ENCODE measurements at places on chromosomes 3 and 15.

DNA sequence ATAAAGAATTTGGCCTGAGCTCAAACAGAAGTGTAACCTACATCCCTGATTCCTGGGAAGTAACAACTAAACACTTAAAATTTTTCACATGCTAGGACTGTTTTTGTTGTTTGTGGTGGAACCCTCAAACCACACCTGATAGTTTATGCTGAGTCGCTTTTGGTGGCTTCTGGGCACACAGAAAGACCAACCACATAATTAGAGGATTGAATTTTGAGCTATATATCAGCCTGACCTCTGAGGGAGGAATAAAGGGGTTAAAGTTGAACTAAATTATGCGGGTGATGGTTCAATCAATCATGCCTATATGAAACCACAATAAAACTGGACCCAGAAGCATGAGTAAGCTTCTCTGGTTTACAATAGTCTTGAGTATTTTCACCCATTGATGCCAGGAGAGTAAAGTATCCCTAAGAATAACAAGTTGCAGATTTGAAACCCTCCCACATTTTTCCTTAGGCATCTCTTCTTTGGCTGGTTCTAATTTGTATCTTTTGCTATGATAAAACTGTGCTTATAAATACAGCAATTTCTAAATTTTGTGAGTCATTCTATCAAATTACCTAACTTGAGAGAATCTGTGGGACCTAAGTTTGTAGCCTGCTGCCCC is 1304.5 kb upstream of the GBE1 start:
- DNase-seq, result peak; percentile 9

DNA sequence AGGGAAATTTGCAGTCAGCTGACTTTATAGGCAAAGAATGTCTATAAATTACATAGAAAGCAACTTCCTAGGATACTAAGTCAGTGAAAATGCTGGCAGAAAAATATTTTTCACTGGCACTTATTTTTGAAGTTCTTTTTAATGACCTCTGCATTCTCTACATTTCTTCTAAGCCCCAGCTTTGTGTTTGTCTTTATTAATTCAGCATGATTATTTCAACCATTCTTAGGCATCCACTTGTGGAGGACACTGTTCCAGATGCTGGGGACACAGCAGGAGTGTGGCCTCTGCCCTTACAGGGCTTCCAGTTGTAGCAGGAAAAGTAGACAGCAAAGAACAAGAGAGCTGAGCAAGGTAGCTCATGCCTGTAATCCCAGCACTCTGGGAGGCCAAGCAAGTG is 15.0 kb downstream of the LRRK1 start:
- DNase-seq, result no peak

DNA sequence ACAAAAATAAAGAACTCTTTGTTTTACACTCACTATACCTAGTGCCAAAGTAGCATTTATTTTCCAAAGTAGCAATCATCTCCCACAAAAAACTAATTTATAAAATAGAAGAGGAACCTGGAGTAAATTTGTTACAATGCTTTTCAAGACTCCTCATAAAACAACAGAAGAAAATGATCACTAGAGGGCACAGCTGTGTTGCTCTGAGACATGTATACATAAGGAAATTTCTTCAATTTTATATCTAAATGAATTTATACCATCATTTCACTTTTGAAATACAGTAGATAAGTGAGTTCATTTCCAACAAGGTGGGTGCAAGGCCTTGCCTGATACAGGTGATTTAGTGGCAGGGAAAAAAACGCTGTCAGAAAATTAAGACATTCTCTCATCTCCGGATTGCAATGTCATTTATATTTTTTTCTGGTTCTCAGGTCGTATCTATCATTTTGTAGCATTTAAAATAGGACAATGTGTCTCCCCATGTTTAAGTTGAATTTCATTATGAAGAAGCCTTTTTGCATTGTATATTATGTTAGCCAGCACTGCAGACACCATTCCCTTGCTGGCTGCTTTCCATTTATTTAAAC is 25.3 kb upstream of the ARHGEF26 start:
- peak; percentile 33 for DNase-seq

DNA sequence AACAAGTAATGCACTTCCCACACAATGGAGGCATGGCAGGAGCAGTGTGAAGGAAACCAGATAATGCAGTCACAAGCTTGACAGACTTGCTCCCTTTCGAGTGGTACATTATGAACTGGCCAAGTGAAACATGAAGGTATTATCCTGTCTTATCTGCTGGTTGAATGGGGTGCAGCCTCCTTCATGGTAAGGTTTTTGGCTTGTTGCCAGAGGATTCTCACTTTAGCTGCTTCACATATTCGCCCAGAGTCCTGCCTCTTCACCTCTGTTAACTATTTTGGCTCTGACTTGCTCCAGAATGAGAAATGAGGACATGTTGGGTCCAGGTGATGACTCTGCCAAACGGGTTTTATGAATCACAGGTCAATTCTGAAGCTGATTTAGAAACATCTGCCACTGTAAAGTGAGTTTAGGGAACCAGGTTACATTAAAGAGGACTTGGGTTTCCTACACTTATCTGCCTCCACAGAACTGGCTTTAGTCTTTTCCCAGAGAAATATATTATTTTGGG is 19.5 kb upstream of the CCDC39 start:
- peak; percentile 19 for DNase-seq

- peak; percentile 6 for DNase-seq
Observed at GRCh38 chr3:71563827-71564226, 19.7 kb downstream of the FOXP1 start.

GRCh38 chr3:81869382-81869781 is 107.9 kb upstream of the GBE1 start:
- DNase-seq, result no peak

- DNase-seq, result no peak
Observed at GRCh38 chr15:59249816-59250215, 43.2 kb downstream of the LDHAL6B start.

DNA sequence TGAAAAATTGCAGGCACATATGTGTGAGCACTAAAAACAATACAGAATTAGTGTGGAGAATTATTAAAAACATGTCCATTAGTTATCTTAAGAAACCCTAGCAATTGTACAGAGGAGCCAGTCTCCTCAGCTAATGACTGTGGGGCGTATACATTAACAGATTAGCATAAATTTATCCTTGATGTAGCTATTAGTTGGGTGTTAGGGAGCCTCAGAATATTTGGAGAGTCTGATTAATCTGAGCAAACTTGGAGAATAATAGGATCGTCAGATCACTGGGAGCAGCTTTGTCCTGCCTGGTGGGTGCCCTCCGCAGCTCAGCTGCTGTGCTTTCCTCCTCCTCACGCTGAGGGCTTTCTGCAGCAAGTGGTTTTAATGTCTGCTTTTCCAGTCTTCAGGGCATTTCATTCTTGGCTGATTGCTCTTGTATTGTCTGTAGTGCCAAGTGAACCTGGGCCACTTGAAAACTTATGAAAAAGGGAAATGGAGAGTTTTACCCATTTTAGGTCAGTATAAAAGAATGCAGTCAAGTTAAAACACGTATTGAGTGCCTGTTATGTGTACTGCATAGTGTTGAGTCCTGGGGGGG is 417.4 kb upstream of the SEMA6D start:
- no peak for DNase-seq

- no peak for DNase-seq
Observed at GRCh38 chr3:185739264-185739701, 85.6 kb downstream of the IGF2BP2 start.

GRCh38 chr3:106104078-106104477 is 235.3 kb upstream of the CBLB start:
- no peak for DNase-seq

DNA sequence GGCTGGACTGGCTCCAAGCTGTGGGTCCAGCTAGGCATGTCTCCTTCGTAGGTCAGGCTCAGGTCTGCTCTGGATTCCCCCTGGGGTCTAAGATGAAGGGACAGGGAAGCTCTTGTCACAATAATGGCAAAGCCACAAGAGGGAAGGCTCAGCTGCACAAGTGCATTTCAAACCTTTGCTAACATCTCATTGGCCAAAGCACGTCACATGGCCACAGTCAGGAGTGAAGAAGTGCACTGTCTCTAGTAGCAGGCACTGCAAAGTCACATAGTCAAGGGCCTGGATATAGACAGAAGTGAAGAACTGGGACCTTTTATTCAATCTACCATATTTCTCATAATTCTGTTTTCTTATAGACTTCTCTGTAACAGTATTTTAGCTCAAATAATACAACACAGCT is 20.1 kb downstream of the DLEC1 start:
- no peak for DNase-seq

DNA sequence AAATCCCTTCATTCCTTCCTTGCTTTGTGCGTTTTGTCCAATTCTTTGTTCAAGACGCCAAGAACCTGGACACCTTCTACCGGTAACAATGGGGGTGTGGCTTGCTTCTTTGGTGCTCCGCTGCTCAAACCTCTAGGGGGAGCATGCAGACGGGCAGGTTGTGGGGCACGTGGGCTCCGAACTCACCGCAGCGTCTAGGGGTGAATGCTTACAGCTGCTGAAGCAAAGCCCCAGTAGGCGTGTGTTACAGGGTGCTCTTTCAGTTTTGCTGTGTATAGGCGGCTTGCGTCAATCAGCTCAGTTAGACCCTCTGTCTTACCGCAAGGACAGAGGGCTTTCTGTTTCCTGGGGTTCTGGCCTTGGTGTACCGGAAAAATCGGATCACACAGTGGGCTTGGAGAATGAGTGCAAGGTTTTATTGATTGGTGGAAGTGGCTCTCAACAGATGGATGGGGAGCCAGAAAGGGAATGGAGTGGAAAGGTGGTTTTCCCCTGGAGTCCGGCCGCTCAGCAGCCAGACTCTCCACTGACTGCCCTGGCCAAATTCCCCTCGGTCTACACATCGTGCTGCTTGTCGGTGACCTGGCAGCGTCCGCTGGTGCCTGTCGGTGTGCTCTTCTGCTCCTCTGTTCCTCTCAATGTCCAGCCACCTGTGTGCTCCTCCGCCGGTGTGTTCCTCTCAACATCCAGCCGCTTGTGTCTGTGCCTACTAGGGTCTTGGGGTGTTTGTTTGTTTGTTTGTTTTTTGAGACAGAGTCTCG is 1.2 kb upstream of the LRRC34 start:
- peak; percentile 7 for DNase-seq

DNA sequence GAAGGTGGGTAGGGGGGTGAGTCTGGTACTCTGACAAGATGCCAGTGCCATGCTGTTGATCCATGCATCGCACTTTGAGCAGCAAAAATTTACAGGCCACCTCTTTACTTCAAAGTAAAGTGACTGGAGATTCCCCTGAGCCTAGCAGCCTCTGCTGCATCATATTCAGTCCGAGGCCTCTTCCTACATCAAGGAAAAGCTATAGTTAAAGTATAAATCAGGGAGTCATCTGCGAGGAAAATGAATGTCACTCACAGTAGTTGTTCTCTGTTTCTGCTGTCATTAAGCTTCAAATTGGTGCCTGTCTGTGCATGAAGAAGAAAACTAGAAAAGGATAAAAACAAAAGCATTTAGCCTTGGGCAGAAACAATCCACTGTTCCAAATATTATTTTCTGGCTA is 706.2 kb downstream of the TBL1XR1 start:
- no peak for DNase-seq

DNA sequence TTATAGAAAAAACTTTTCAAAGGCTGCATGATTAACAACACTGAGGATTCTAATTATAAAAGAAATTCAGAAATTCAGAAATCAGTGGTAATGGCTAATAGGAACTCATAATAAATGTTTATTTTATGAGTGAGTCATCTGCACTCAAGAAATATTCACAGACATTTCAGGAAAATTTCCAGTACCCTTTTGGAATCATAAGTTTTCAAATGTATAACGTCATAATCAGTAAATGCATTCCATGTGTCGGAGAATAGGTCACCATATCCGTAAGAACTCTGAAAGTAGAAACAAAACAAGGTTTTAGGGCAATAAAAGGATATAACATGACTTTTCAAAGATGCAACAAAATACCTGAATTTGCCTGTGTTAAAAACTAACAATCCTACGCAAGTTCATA is 24.7 kb downstream of the EOGT start:
- no peak for DNase-seq
